ENCODE measurements at places on chromosomes 2 and 18. TPM values are rescaled to one million over a fixed set of nuclear protein-coding genes. Genes with fewer than 3 reads are reported as not detected.

DNA sequence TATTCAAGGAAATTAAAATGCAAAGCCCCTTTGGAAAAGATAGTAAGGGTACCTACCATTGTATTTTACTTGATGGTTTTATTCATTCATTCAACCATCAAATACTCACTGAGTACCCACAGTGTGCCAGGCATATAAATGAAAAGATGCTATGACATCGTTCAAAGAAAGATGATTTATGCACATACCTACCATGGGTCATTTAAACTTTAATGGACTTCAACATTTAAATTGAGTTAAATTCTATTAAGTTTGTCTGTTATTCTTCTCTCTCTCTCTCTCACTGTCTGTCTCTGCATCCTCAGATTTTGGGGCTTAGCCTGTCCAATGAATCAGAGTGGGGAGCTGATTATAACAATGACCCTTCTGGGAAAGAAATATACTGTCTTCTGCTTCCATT is 87.9 kb downstream of the CERS6 start:
- no peaks in the 10 kb centered on the region for H3K36me3 ChIP-seq
- H3K4me1 ChIP-seq = peaks cover 15% of the 10 kb centered on the region
- no peaks in the 10 kb centered on the region for H3K27me3 ChIP-seq
- no peak for DNase-seq
- no peak overlapping the region for H3K4me3 ChIP-seq

GRCh38 chr2:140604096-140604495 is 1526.7 kb downstream of the LRP1B start:
- no peak for DNase-seq
- no peaks in the 10 kb centered on the region for H3K27me3 ChIP-seq

- no peaks in the 10 kb centered on the region for H3K36me3 ChIP-seq
- H3K27me3 ChIP-seq = peaks cover 24% of the 10 kb centered on the region
- no peak overlapping the region for H3K27ac ChIP-seq
- no peak for DNase-seq
Observed at GRCh38 chr2:71846669-71847291, 300.9 kb downstream of the CYP26B1 start.

- H3K27ac ChIP-seq = no peak overlapping the region
- H3K4me3 ChIP-seq = no peak overlapping the region
- DNase-seq = no peak
- H3K27me3 ChIP-seq = peaks cover 17% of the 10 kb centered on the region
- H3K36me3 ChIP-seq = no peaks in the 10 kb centered on the region
Observed at GRCh38 chr2:236938126-236938525, 147.6 kb upstream of the COPS8 start.

The CLEC4F gene
- not detected for total RNA-seq

DNA sequence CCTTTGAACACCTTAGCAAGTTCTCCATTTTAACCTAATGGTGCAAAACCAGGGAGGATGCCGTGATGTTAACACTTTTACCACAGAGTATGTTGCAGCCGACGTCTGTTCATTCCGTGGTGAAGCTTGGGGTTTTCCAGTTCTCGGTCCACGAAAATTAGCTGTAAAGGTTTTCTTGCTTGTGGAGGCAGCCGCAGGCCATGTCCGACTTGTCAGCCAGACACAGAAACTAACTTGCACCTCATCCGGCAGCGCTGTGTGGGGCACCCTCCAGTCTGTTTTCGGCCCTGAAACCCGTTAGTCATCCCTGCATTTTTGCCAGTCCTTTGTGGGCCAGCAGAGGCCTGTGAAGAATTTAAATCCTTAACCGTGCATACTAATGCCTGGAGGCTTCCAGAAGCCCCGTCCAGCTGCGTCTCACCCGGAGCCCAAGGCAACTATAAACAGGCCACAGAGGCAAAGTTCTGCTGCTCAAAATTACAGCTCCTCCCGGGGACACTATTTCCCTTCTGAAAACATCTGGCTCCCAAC is 70.6 kb downstream of the SH3YL1 start:
- no peak for DNase-seq
- H3K4me3 ChIP-seq = no peak overlapping the region

DNA sequence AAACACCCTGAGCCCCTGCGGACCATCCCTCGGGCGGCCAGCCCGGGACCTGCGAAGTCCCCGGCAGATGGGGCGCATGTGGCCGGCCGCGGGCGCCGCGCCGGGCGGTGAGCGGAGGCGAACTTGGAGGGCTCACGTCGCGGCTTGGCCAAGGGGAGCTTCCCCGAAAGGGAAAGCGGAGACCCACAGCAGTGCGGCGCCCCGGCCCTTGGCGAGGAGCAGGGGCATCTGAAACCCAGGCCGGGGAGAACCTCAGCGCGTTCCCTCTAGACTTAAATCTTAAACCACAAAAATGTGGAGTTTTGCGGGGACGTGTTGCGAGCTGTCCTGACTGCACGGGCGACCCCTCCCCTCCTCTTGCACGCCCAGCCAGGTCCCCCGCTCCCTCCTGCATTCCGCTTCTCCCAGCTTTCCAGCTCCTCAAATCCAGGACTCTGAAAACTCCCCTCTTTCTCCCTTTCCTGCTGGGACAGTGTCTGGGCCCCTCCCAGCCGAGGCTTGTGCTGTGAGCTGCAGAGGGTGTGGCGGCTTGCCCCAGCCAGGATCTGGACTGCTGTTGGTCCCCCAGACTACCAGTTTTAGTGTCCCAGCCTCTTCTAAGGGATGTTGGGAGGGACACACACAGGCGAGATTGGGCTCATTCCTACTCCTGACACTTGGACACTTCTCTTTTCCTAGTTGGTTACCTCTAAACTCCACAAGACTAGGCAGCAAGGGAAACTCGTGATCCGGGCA is 1.3 kb downstream of the FMNL2 start:
- H3K27me3 ChIP-seq = no peaks in the 10 kb centered on the region
- H3K27ac ChIP-seq = peak overlapping the region; percentile 97
- H3K36me3 ChIP-seq = peaks cover 30% of the 10 kb centered on the region
- peak; percentile 57 for DNase-seq
- H3K4me1 ChIP-seq = peaks cover 36% of the 10 kb centered on the region
- peak overlapping the region; percentile 99 for H3K4me3 ChIP-seq

The IL36B gene
- not detected for total RNA-seq

DNA sequence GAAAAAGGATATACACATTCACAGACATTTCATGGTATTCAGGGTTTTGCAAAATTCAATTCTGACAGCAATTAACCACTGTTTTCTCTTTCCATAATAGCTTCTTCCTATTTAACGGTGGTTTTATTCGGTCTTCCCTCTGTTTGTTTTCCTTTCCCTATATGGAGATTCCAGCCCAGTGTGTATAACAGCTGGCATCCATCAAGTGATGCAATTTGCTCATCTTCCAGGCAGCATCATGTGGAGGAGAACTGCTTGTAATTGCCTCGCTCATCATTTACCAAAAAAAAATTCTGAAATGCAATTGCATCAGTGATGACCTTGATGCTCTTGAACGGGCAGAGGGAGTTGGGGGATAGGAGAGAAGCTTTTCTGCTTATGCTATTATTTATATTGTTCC is 165.9 kb upstream of the PGAP1 start:
- H3K4me3 ChIP-seq = no peak overlapping the region
- H3K27ac ChIP-seq = no peak overlapping the region
- H3K36me3 ChIP-seq = no peaks in the 10 kb centered on the region
- peaks cover 22% of the 10 kb centered on the region for H3K4me1 ChIP-seq

GRCh38 chr2:238568455-238569440 is 142.0 kb downstream of the ASB1 start:
- no peaks in the 10 kb centered on the region for H3K4me1 ChIP-seq
- no peak overlapping the region for H3K27ac ChIP-seq
- no peak overlapping the region for H3K4me3 ChIP-seq
- no peak for DNase-seq

The REG3A gene
- total RNA-seq = not detected

DNA sequence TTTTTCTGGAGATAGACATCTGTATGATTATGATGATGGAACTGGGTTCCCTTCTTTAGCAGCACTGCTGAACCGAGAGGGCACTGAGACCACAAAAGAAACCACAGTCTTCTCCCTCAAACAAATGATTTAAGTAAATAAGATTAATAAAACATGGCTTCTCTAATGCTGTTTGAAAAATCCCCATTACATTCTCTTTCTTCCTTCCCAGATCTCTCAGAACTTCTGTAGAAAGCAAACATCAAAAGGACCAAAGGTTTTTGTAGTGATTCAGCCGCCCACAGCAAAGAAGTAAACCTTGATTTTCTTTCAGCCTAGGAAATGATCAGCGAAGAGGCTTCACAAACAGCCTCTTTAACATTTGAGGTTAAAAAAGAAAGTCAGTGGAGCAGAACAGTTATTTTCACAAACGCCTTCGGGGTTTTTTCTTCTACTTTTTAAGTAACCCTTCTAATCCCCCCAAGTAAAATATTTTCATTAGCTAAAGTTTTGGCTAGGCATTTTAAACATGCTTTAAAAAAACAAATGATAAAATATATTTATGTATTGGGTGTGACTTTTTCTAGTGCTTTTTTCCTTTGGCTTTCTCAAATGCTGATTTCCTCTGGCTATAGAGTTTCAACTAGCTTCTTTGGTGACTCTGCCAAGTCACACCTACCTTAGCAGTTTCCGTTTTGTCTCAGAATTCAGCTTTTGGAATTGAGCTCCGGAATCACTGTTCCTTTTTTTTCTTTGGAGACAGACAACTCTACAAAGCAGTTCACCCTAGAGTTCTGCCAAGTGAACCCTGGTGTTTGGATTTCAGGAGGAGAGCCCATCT is 89.6 kb downstream of the UPP2 start:
- H3K36me3 ChIP-seq = no peaks in the 10 kb centered on the region
- H3K4me1 ChIP-seq = peaks cover under 1% of the 10 kb centered on the region
- no peak for DNase-seq
- no peak overlapping the region for H3K27ac ChIP-seq
- no peak overlapping the region for H3K4me3 ChIP-seq

The BOLL gene
- not detected for total RNA-seq

GRCh38 chr2:181042706-181043105 is 62.3 kb downstream of the UBE2E3 start:
- H3K4me1 ChIP-seq = no peaks in the 10 kb centered on the region
- H3K36me3 ChIP-seq = no peaks in the 10 kb centered on the region
- no peak overlapping the region for H3K4me3 ChIP-seq
- DNase-seq = no peak
- no peak overlapping the region for H3K27ac ChIP-seq

DNA sequence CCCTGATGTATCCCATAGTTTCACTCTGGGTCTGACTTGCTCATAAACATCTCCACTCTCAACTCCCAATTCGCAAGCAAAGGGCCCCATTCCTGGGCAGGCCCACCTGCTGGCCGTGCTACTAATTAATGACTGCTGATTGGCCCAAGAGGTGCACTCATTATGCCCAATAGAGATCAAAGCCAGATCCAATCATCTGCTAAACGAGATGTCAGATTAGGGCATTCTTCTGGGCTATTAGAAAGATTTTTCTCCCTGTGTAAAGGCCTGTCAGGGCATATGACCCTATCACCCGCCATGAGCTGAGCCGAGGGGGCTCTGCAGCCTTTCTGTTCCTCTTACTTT is 103.4 kb upstream of the HAAO start:
- no peak for DNase-seq
- H3K27me3 ChIP-seq = no peaks in the 10 kb centered on the region
- H3K4me3 ChIP-seq = no peak overlapping the region

The CD28 gene
- total RNA-seq = not detected

- H3K27me3 ChIP-seq = no peaks in the 10 kb centered on the region
- H3K36me3 ChIP-seq = no peaks in the 10 kb centered on the region
- no peak overlapping the region for H3K4me3 ChIP-seq
- no peak for DNase-seq
- no peaks in the 10 kb centered on the region for H3K4me1 ChIP-seq
- H3K27ac ChIP-seq = no peak overlapping the region
Observed at GRCh38 chr2:224798180-224798579, 82.0 kb upstream of the CCDC195 start.

DNA sequence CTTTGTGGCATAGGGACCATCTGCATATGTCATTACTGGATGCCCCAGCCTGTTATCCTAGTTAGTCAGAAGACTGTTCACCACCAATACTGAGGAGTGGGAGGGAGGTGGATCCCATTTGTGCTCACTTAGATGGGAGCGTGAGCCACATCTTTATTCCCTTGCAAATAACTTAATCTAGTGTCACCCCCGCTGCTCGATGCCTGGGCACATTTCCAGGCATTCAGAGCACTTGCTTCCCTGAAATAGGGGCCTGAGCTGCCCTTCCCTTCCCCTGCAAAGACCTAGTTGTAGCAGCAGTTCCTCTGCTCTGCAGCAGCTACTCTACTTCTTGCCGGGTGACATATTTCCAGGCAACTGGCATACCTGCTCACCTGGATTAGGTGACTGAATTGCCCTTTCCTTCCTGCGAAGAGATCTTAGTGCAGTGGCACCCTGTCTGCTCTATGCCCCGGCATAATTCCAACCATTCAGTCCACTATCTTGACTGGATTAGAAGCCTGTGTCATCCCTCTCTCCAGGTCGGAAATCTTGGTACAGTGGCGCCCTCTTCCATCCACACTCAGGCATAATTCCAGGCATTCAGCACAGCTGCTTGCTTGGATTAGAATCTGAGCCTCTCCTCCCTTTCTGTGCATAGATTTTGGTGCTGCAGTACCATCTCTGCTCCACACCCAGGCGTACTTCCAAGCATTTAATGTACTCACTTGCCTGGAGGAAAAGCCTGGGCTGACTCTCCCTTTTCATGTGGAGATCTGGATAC is 1389.1 kb upstream of the TMEFF2 start:
- H3K4me1 ChIP-seq = peaks cover 37% of the 10 kb centered on the region
- no peak overlapping the region for H3K4me3 ChIP-seq

DNA sequence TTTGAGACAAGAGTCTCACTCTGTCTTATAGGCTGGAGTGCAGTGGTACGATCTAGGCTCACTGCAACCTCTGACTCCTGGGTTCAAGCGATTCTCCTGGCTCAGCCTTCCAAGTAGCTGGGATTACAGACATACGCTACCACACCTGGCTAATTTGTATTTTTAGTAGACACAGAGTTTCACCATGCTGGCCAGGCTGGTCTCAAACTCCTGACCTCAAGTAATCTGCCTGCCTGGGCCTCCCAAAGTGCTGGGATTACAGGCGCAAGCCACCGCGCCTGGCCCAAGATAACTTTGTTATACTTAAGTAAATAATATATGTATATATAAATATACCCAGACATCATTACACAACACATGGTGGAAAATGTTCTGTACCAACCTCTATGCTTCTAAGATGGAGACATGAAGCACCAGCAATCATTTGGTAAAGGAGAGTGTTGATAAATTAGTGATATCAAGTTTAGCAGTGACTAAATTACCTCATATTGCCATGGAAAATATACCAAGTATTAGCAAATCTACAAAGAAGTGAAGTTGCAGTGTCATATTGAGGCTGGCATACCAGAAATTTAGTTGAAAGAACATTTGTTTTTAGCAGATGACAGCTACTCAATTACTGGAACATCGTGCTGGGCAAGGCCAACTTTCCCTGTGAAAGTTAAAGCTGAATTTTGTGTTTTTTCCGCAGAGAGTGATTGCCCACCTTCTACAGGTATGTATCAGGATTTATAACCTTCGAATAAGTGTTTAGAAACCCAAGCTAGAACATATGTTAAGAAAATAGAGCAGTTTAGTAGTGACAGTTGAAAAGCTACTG is 177.7 kb downstream of the MYCN start:
- no peak overlapping the region for H3K4me3 ChIP-seq
- no peak for DNase-seq
- no peaks in the 10 kb centered on the region for H3K27me3 ChIP-seq
- H3K4me1 ChIP-seq = no peaks in the 10 kb centered on the region
